Kidney (tissue), 22 donors: ENCODE measurements at places on chromosomes 13 and 19.
A peak's percentile ranks its signal among the peaks of the same experiment; 100 is the strongest.

DNA sequence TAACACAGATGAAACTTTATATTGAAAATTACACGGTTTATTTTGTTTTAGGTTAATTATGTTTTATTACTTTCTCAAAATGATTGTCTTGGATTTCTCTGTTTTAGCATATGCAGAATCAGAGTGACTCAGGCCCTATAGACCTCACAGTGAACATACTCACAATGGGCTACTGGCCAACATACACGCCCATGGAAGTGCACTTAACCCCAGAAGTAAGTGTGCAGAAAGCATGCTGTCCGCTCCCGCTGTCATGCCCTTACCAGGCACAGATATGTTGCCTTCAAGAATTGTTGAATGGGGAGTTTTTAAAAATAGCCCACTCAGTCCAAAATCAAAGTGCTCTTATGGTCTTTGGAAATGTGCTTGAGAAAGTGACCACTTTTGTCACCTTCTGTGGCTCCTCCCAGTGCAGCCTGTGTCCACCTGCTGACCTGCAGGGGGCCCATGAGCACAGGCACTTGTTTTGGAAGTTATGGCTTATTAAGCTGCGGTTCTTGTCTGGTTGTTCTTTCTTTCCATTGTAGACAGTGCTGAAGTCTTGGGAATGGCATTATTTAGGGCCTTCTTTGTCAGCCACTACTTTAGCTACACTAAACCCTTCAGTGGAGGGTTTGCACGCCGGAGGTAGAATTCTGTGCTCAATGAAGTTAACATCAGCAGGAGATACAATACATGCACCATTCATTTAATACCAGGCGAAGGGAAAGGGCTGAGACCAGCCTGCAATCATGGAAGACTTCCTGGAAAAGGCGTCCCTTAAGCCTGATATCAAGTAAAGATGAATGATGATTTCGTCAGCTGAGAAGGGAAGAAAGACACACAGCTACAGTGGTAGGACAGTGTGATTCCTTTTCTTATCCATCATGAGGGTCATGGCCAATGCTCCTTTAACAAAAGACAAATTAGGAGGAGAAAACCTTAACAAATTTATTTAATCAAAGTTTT lies 36.7 kb downstream of the CUL4A start:
- peak; percentile 20 for DNase-seq

GRCh38 chr19:12668932-12669269 lies 2.3 kb downstream of the WDR83 start:
- DNase-seq = peak; percentile 87

DNA sequence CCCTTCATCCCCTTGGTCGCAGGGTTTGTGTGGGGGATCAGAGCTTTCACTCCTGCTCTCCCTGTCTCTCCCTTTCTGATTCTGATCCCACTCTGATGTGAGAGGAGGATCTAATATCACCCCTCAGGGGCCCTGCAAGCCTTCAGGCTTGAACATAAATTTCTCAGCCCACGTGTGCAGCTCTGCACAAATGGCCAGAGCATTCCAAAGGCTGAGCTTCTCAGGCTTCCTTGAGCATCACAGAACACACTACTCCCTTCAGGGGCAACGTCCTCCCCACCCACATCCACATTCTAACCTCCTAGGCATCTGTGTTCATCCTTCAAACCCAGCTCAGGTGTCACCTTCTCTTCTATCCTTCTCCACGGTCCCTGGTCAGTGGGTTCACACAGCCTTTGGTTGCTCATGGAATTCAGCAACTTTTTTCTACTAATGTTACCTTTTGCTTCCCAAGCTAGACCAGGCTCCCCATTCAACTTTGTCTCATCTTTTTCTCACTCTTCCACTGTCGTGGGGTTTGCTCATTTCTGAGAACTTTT lies 24.4 kb upstream of the DOCK9 start:
- DNase-seq = peak; percentile 67

DNA sequence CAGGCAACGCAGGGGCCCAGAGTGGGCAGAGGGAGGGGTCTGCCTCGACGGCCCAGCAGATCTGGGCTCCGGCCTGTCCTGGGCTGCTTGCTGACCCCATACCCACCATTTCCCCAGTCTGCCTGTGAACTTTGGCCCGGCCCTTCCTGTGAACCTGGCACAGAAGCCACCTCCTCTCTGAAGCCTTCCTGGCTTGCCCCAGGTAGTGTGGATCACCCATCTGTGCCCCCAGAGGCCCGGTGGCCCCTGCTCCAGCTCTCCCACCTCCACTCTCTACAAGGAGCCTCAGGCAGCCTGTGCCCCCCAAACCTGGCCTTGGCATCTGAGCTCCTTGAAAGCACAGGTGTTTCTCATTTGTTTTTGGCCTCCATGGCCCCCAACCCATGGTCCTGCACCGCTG lies 15.7 kb downstream of the PLEKHF1 start:
- no peak for DNase-seq

DNA sequence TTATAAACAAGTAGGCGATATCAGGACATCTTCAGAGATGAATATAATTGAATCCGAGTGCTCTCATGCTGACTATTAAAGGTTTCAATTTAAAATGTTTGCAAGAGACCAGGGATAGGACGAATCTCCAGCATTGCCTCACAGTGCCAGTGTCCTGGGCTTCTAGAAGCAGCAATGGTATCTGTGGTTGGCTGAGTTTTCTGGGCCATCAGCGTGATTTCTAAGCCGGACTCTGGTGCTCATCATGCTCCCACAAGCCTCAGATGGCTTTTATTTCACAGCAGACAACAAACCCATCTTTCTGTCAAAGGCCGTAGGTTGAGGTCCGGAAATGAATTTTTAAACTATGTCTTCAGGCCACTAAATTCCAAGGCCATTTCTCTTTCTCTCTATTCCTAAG lies 187.7 kb downstream of the FOXO1 start:
- DNase-seq = no peak
